ENCODE measurements at places on chromosomes 12 and 14. TPM values are rescaled to one million over a fixed set of nuclear protein-coding genes. Genes with fewer than 3 reads are reported as not detected.

The ANKRD33 gene
- polyA plus RNA-seq: not detected

DNA sequence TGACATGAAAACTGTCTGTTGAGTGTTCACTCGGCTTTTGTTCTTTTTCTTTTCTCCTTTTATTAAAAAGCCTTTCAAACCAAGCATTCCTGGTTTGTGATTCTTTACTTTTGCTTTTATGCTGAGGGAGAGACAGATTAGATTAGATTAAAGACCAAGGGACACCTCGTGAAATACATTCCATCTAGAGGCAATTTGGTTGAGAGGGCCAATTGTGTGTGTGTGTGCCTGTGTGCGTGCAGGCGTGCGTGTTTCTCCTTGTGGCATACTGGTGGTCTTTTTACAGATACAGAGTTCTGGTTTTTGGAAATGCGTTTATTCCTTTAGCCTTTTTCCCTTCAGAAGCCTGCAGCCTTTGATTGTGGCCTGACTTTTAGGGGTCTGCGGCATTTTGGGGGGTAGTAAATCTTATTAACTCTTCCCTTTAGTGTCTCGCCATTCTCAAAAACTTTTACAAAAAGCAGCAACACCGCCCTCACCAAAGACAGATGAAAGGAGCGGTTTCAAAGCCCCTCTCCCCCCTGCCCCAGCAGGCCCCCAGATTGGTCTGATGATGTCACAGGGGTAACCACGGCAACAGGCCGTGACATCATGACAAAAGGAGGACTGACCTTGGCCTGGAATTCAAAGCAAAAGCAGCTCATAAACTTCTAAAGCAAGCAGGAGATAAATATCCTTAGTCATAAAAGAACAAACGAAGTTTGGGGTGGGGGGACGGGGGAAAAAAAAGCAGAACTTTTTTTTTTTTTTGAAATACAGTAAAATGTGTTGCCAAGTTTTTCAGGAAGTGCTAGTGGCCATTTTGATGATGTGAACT lies 84.1 kb upstream of the TBX3 start:
- DNase-seq: no peak

DNA sequence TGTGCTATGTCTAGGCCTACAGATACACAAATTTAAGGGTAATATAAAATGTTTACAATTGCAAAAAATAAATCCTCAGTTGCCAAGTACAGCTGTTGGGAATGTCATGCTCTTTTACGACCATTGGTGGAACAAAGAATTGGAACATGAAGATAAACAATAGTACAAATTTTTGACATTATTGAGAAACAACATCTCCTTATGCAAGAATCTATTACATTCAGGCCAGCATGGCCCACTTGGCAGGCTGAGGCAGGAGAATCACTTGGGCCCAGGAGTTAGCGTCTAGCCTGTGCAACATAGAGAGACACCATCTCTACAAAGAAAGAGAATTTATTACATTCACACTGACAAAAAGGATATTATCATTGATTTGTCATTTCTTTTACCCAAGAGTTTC lies 135.9 kb upstream of the NTF3 start:
- no peak for DNase-seq

DNA sequence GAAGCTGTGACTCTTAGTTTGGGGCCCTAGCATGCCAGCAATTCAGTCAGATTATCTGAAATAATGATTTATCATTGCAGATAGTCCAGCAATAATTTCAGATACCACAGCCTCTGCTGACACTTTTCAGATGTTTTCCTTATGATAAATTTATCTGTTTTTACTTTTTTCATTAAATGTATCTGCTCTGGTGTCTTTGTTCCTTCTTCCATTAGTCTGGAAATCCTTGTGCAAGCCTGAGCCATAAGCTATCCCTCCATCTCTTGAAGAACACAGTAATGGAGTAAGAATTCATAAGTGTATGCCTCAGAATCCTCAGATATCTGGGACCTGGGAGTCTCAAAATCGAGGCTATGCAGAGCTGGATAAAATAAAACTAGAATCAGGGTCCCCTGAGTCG lies 146.4 kb upstream of the KRR1 start:
- DNase-seq: no peak

DNA sequence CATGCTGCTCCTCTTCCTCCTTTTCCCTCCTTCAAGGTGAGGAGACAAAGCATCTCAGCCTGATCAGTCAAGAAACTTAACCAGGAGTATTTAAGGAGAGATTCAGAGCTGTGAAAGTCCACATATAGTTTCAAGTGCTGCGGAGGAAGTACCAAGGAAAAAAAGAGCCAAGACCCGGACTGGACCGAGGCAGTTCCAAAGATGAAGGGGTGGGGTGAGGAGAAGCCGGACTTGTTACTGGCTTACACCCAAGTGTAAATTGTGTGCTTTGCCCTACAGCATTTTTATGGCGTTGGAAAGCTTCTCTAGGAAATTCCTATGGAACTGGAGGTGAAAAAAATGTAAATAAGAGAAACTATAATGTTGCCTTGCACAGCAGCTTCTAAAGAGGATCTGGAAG lies 263.1 kb downstream of the GRIN2B start:
- DNase-seq: no peak

GRCh38 chr12:45912774-45913173 lies 77.6 kb downstream of the SCAF11 start:
- no peak for DNase-seq

- DNase-seq: no peak
These were observed 7.7 kb upstream of the PLEKHH1 start for GRCh38 chr14:67525389-67525788.

- no peak for DNase-seq
These were observed 7.0 kb downstream of the TMEM179 start for GRCh38 chr14:104597576-104597975.

DNA sequence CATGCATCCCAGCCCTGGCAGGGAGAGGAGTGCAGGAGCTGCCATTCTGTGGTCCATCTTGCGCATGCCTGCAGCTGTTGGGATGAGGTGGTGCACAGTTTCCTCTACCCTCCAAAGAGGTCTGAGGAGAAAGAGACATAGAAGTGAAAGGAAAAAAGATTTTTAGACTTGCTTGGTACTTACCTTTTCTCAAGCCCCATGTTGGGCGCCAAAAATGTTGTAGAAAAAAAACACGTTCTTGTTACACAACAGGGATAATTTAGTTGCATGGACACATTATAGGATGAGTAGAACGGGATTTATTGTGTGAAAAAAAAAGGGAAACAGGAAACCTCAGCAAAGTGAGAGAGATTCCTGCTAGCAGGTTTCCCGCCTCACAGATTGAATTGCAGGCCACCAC lies 244.4 kb upstream of the GARIN2 start:
- DNase-seq: no peak
